Ascending aorta (tissue), 2 donors: ENCODE measurements at places on chromosomes 4 and X. TPM values are rescaled to one million over a fixed set of nuclear protein-coding genes. Genes with fewer than 3 reads are reported as not detected.

The TMEM156 gene
- not detected for total RNA-seq

The TRIM61 gene
- not detected for total RNA-seq

The ATP2B3 gene
- 0.32 TPM for total RNA-seq

- no peak for DNase-seq
- H3K27ac ChIP-seq, result no peak overlapping the region
- H3K36me3 ChIP-seq, result no peaks in the 10 kb centered on the region
- no peaks in the 10 kb centered on the region for H3K27me3 ChIP-seq
- H3K4me3 ChIP-seq, result no peak overlapping the region
- no peaks in the 10 kb centered on the region for H3K4me1 ChIP-seq
Measured at GRCh38 chrX:78595901-78596502, 63.1 kb downstream of the RTL3 start.

GRCh38 chrX:112979879-112980278, 139.2 kb upstream of the AMOT start:
- H3K27me3 ChIP-seq, result no peaks in the 10 kb centered on the region
- no peaks in the 10 kb centered on the region for H3K36me3 ChIP-seq
- H3K4me1 ChIP-seq, result no peaks in the 10 kb centered on the region
- DNase-seq, result no peak
- no peak overlapping the region for H3K4me3 ChIP-seq
- no peak overlapping the region for H3K27ac ChIP-seq

The DGKK gene
- total RNA-seq, result not detected

DNA sequence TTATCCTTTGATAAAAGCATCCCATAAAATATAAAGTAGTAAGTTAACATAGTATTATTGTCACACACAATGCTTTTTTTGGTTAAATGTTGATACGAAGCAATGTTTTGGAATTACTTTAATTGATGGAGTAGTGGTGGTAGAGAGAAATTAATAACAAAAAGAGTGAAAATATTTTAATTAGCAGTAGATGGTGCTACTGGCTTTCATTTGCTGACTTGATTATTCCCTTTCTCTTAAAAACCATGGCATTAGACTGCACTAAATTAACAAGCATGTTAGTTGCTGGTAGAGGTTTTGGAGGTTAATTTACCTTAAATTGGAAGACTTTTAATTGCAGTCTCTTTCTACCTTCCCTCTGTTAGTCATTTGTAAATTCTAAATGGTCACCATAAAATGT, 8.9 kb upstream of the DCK start:
- no peaks in the 10 kb centered on the region for H3K36me3 ChIP-seq
- no peak overlapping the region for H3K27ac ChIP-seq
- no peaks in the 10 kb centered on the region for H3K4me1 ChIP-seq
- no peak for DNase-seq
- no peaks in the 10 kb centered on the region for H3K27me3 ChIP-seq
- H3K4me3 ChIP-seq, result no peak overlapping the region

The POU3F4 gene
- not detected for total RNA-seq

The RS1 gene
- total RNA-seq, result not detected

- no peaks in the 10 kb centered on the region for H3K36me3 ChIP-seq
- H3K27me3 ChIP-seq, result peaks cover 9% of the 10 kb centered on the region
- H3K4me1 ChIP-seq, result no peaks in the 10 kb centered on the region
Measured at GRCh38 chrX:13936521-13937225, 93.0 kb downstream of the GEMIN8 start.

DNA sequence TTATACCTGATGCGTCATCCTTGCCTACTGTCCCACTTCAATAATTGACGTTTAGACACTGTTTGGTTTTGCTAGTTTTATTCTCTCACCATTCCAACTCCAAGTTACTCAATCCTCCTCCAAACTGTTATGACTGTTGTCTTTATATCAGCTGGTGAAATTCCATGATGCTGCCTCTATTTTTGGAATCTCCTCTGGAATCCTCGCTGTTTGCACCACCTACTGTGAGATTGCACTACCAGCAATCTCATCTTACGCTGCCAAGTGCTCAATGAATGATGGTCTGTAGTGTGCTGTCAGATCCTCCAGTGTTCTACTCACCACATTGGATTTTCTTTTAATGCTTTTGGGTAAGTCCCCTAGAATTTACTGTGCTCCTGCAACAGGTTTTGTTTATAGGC, 13.2 kb upstream of the PCDH18 start:
- no peaks in the 10 kb centered on the region for H3K4me1 ChIP-seq
- H3K36me3 ChIP-seq, result no peaks in the 10 kb centered on the region
- H3K27me3 ChIP-seq, result no peaks in the 10 kb centered on the region

DNA sequence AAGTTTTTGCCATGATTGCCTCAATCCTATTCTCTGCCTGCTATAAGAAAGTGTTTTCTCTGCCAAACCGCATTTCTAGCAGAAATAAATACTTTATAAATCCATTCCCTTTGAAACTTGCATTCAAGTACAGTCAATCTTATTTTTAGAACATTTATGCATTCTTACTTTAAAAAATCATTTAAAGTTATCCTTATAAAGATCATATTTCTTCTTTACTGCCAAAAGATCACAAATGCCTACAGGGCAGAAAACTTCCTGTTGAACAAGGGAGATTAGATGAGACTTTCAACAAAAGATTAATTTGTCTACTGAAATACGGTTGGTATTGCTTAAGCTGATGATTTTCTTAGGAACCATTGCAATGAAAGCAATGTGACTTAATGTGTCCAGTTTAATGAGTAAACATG, 207.2 kb upstream of the SLIT2 start:
- no peaks in the 10 kb centered on the region for H3K4me1 ChIP-seq
- DNase-seq, result no peak
- no peaks in the 10 kb centered on the region for H3K27me3 ChIP-seq
- H3K27ac ChIP-seq, result no peak overlapping the region
- no peaks in the 10 kb centered on the region for H3K36me3 ChIP-seq
- no peak overlapping the region for H3K4me3 ChIP-seq

DNA sequence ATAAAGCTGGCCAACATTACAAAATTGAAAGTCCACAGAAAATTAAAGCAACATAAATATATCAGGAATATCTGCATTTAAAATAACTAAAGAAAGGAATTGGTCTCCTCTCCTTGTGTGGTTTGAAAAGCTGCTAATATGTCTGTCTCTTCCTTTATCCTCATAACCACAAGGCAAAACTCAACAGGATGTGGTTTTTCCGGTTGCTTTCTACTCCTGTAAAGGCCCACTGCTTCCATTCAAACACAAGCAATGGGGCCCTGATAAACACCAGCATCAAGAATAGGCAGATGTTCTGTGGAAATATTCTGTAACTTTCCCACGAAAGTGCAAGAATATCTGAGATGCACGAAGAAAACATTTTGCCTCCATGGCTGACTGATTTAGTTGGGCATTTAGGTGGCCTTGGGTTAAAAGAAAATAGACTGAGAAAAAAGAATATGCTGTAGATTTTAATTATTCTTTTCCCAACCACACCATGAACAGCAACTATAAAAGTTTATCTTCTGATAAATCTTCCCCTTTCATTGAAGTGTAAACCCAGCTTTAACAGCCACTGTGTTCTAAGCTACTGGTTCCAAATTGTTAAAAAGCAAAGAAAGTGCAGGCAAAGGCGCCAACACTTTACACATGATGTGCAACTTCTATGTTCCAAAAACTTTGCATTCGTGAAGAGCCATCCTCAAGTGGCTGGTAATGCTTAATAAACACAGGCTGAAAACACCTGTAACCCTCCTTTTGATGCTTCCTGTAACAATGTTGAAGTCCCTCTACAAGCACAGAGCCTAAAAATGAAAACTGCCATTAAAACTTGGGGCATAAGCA, 50.5 kb upstream of the NDST3 start:
- H3K36me3 ChIP-seq, result no peaks in the 10 kb centered on the region
- no peak for DNase-seq
- no peaks in the 10 kb centered on the region for H3K27me3 ChIP-seq
- H3K4me1 ChIP-seq, result no peaks in the 10 kb centered on the region
- H3K4me3 ChIP-seq, result no peak overlapping the region

DNA sequence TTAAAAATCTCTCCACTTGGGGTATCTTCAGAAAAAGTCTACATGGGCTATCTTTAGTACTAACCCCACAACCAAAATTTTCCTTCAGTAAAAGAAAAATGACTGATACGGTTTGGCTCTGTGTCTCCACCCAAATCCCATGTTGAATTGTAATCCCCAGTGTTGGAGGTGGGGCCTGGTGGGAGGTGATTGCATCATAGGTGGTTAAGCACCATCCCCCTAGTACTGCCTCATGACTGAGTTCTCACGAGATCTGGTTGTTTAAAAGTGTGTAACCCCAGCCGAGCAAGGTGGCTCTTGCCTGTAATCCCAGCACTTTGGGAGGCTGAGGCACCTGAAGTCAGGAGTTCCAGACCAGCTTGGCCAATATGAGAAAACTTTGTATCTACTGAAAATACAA, 66.8 kb downstream of the USP46 start:
- H3K4me3 ChIP-seq, result no peak overlapping the region
- H3K27me3 ChIP-seq, result no peaks in the 10 kb centered on the region
- H3K4me1 ChIP-seq, result peaks cover 3% of the 10 kb centered on the region

DNA sequence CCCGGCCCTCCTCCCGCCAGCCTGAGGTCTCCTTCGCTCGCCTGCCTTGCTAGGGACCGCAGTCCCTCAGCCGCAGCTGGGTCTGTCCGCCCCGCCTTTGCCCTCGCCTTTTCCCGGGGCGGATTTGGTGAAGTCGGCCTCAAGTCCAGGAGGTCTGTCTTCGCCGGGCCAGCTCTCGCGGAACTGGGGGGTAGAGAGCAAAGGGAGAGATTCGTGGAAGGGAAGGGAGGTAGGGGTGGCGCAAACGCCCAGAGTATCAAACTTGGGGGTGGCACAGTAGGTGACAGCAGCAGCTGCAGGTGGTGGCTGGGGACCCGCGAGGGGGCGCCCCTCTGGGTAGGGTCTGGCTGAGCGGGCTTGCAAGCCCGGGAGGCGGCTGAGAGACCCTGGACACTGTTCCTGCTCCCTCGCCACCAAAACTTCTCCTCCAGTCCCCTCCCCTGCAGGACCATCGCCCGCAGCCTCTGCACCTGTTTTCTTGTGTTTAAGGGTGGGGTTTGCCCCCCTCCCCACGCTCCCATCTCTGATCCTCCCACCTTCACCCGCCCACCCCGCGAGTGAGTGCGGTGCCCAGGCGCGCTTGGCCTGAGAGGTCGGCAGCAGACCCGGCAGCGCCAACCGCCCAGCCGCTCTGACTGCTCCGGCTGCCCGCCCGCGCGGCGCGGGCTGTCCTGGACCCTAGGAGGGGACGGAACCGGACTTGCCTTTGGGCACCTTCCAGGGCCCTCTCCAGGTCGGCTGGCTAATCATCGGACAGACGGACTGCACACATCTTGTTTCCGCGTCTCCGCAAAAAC, at the start of gene NPY2R:
Gene NPY2R, plus strand, starts transcription at position 379 of the 797 bp plus-strand sequence. CDS start 5,304 bp downstream, outside the sequence.
- H3K36me3 ChIP-seq, result no peaks in the 10 kb centered on the region
- H3K27ac ChIP-seq, result no peak within 1 kb of the TSS
- no peak for DNase-seq
- H3K4me1 ChIP-seq, result peaks cover 5% of the 10 kb centered on the region

GRCh38 chrX:44343412-44344141, at the start of gene EFHC2:
EFHC2 (minus strand) TSS chrX:44343672; CDS start chrX:44343588, 84 bp downstream.
- H3K27ac ChIP-seq, result no peak within 1 kb of the TSS
- H3K4me3 ChIP-seq, result peak within 1 kb of the TSS; percentile 23
- no peaks in the 10 kb centered on the region for H3K27me3 ChIP-seq

- no peak overlapping the region for H3K4me3 ChIP-seq
- H3K4me1 ChIP-seq, result no peaks in the 10 kb centered on the region
- peak overlapping the region; percentile 40 for H3K27ac ChIP-seq
- H3K27me3 ChIP-seq, result no peaks in the 10 kb centered on the region
Measured at GRCh38 chrX:3263681-3264126, 82.7 kb downstream of the MXRA5 start.

The PARM1 gene
- total RNA-seq, result 116 TPM

DNA sequence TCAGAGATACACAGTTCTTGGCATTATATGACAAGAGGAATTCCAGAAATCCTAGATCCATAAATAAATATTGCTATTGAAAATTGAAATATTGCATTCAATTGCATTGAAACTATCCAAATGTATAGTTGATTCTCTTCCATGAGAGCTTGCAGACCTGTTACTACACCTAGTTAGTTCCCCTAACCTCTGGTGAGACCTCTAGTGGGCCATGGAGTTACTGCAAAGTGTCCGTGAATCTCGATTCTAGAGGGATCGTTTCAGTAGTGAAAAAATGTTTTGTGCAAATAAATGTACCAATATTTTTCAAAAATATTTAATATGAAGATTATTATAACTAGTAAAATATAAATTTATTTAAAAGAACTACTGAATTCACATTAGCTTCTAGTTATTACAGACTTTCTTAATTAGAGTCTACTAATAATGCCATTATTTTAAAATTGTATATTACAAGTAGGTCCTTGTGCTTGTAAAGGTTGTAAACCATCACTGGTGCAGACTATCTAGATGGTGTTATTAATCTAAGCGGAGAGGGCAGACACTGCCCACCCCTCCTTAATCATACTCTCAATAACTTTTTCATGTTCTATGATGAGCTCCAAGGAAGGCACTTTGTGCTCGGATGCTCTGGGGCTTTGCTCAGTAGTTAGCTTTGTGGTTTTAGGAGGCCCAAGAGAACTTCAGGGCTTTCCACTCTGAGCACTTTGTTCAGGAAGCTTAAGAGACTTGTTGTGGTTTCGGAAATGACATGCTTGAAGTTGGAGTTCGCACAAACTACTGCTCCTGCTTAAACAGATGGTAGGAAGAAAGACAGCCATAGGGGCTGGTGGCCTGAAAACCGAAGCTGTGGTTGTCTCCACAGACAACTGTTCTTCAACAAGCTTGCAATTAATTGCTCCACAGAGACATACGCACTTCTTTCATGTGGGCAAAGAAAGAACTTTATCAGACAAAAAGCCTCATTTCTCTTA, 42.8 kb downstream of the IL21 start:
- no peaks in the 10 kb centered on the region for H3K27me3 ChIP-seq
- H3K4me3 ChIP-seq, result no peak overlapping the region

The WNK3 gene
- 3.3 TPM for total RNA-seq

- H3K4me3 ChIP-seq, result peak overlapping the region; percentile 43
- H3K27me3 ChIP-seq, result no peaks in the 10 kb centered on the region
- H3K27ac ChIP-seq, result no peak overlapping the region
- no peak for DNase-seq
- no peaks in the 10 kb centered on the region for H3K36me3 ChIP-seq
- no peaks in the 10 kb centered on the region for H3K4me1 ChIP-seq
Measured at GRCh38 chr4:122688529-122689140, 43.9 kb upstream of the BBS12 start.

The SMIM10L2A gene
- 0.85 TPM for total RNA-seq

- H3K4me3 ChIP-seq, result no peak overlapping the region
- no peak overlapping the region for H3K27ac ChIP-seq
- H3K4me1 ChIP-seq, result no peaks in the 10 kb centered on the region
- DNase-seq, result no peak
- peaks cover 3% of the 10 kb centered on the region for H3K36me3 ChIP-seq
Measured at GRCh38 chrX:72652082-72652481, 62.0 kb downstream of the PHKA1 start.

DNA sequence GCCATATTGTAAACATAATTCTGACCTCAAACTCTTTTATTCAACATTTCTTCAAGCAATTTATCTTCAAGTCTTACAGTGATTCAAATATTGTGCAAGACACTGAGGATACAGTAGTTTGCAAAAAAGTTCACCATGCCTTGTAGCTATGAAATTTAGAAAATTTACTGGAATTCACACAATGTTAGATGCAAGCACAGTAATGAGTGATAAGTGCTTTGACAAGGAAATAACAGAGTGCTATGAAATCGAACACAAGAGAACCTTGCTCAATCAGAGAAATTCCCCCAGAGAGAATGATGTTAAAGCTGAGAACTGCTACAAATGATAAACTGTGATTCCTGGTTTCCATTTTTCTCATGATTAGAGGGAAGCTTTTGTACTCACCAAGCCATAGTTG, 952.9 kb downstream of the FAT4 start:
- no peak for DNase-seq
- no peak overlapping the region for H3K27ac ChIP-seq
- no peak overlapping the region for H3K4me3 ChIP-seq
